LHCN-M2 (cell line): ENCODE measurements at places on chromosomes 12 and 14.

DNA sequence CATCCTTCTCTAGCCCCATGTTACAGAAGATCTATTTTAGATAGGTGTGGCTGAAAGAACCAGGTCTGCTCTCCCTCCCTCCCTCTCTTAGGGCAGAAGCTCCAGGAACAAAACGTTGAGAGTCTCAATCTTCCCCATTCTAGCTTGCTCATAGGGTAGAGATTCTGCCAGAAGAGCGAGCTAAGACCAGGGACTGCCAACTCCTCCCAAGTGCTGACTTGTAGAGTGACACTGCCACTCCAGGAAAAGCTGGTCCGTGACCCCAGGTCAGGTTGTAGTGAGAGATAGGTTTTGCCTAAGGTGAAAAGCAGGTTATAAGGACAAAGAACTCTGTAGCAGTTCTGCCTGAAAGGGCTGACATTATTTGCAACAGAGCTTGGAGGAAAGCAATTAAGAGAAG lies 73.4 kb downstream of the INSM2 start:
- DNase-seq: no peak

DNA sequence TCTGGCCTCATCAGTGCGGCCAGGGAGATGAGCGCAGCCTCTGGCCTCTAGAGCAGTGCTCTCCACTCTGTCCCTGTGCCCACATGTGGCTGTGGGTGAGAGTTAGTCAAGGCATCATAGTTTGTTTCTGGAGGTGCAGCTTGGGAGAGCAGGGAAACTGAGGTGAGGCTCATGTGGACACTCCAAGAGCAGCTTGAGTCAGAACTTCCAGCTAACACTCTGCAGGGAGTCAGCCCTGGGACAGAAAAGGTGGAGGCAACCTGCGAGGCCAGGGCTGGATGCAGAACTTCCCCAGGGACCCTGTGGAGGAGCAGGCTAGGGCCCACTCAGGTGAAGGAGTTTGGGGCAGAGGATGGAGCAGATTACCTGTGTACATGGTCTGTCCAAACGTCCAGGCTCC lies 10.8 kb downstream of the ISCA2 start:
- DNase-seq: no peak

DNA sequence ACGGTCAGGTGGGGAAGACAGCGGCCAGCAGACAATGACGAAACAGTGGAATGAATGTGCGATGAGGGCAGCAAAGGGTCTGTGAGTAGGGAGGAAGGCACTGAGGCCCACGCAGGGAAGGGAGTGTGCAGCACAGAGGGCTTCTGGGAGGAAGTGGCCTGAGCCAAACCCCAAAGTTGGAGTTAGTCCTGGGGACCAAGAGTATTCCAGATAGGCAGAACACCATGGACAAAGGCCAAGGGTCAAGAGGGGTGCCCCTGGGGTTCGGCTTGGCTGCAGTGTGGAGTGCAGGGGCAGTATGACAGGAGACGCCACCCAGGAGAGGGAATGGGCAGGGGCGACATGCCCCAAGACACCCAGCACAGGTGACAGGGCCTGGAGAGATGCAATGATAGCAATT lies 58.8 kb downstream of the CHGA start:
- DNase-seq: no peak

DNA sequence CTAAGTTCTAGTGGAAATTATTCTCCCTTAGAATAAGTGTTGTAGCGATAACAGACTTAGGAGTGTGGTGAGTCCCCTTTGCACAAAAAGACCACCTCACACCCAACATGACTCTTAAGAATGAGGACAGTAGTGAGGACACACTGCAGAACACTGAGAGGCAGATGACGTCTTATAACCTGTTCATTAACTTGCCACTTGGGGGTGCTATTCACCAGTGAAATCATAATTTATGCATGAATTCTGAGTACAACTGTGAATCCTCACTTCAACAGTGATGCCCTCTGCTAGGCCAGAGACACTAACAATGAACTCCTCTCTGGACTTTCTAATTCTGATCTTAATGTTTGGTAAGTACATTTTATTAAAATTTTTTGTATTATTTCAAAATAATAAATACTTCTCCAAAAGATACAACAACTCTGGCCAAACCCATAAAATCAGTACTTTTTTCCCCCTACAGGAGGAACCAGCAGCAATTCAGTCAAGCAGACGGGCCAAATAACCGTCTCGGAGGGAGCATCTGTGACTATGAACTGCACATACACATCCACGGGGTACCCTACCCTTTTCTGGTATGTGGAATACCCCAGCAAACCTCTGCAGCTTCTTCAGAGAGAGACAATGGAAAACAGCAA lies 274.7 kb downstream of the DAD1 start:
- peak; percentile 56 for DNase-seq

DNA sequence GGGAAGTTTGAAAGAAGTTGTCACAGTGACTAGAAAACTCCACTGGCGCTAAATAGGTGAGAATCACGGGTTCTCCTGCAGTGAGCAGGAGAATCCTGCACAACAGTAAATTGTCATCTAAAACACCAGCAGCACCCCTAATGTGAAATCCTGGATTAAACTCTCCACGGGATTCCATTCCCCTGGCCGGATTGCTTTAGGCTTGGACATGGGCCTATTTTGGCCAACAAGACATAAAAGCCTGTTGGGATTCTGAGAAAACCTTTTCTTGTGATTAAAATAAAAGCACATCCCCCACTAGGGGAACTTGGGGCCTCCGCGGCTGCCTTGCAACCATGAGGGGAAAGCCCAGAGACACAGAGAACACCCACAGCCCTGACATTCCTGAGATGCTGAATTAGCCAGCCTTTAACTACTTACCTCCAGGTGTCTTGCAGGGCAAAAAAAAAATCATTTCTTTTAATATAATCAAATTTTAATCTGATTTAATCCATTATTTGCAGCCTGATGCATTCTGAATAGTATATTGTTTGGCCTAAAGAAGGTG lies 21.0 kb upstream of the TSPAN11 start:
- DNase-seq: no peak
